Stimulated activated CD8-positive, alpha-beta memory T cell treated with anti-CD3 and anti-CD28 coated beads, Interleukin-4, amount 100 ng/mL, for 4 hours (primary cell): ENCODE measurements at places on chromosomes 11 and 22.

DNA sequence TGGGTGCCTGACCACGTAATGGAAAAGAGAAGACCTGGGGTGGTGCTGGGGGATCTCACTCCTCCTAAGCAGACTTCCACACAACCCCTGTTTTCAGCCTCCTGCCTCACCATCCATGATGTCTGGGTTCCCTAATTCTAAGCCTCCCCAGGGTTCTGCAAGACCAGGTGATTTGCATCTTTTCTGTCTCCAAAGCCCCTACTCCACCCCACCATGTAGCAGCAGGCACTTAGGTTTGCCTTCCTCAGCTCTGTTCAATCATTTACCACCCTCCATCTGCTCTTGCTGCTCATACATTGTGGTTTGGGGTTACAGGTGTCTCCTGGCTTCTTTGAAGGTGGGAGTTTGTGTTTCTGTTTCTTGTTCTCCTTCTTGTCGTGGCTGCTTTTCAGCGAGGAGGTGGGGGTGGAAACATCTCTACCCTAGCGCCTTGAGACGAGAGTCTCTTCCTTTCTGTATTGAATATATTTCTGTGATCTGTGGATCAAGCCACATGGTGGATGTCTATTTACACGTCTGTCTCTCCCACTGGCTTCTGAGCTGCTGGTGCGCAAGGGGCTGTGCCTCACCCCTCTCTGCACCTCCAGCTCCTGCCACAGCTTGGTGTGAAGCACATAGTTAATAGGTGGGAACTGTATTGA lies 6.6 kb upstream of the SSTR3 start:
- DNase-seq: no peak

DNA sequence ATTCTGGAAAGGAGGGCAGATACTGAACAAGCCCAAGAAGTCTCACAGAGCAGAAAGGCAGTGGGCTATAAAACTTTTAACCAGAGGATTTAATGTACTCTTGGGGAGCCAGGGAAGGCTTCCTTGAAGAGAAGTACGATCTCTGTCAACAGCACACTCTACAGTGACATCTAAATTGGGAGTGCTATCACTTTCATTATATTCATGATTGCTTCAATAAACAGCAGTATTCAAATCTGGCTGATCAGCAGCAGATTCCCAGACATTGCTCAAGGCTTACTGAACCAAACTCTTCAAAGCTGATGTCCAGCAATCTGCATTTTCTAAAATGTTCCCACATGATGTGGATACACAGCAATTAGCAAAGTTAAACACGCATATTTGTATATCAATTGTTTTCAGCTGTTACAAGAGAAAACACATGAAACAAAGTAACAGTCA lies 44.2 kb downstream of the SYTL2 start:
- DNase-seq: no peak

DNA sequence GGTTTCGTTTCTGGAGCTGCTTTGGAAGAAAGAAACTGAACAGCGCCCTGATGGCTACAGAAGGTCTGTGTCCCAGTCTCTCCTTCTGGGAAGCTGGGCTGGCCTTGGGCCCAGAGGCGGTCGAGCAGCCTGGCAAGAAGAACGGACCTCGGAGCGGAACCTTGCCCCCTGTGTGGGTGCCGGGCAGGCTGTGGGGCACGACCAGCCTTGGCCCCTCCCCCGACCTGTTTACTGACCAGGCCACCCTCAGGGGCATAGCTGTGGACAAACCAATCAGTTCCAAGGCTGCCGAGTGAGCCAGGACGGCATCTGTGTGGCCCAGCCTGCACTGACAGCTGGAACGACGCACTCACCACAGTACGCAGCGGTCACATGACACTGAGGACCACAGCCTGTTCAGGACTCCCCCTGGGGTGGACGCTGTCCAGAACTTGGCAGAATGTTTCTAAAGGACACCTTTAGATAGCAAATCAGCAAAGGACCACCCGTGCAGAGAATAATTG lies 7.2 kb downstream of the PIM3 start:
- DNase-seq: no peak

DNA sequence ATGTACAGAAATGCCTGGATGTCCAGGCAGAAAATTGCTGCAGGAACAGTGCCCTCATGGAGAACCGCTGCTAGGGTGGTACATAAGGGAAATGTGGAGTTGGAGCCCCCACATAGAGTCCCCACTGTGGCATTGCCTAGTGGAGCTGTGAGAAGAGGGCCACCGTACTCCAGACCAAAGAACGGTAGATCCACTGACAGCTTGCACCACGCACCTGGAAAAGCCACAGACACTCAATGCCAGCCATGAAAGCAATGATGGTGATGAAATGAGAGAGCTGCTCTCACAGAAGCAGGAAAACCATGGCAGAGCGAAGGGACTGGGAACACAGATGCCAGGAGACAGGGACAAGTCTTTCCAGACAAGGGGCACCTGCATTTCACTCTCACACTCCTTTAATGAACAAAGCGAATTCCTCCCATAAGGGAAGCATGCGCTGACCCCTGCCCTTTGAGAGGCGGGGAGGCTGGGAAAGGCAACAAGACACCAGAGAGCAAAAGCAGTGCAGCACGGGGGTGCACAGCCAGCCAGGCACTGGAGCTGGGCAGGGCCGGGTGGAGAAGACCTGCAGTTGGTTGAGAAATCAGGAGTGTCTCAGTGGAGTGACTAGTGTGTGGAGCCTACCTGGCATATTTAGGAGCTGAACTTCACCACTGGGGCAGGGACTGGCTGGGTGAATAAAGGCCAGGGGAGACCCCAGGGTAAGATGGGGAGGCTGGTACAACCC lies 1025.2 kb downstream of the TBC1D22A start:
- no peak for DNase-seq

DNA sequence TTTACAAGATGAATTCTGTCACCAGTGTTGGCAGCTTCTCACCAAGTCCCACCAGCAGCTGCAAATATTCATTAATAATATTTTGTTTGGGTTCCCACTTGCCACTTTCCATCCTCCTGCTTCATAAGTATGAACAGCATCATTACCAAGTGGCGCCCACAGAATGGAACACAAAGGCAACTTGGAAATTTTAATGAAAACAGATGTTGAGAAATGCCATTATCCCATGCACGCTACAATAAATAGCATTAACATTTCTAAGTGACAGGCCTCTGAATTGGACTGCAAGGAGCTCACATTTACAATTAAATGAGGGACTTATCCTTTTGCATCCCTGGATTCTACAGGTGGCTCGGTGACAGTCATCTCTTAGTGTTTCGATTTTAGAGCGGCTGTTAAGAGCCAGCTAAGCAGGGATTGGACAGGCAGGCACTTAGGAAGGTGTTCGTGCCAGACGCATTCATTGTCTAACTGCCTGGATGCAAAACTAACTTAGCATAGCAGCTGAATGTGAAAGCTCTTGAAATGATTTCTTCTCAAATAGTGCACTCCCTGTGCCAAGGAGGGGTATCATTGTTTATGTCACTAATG lies 170.3 kb downstream of the KIRREL3 start:
- no peak for DNase-seq

GRCh38 chr11:33536178-33536577 lies 164.4 kb downstream of the C11orf91 start:
- DNase-seq: no peak

- no peak for DNase-seq
These were observed 33.1 kb downstream of the PHLDB1 start for GRCh38 chr11:118640332-118641154.

DNA sequence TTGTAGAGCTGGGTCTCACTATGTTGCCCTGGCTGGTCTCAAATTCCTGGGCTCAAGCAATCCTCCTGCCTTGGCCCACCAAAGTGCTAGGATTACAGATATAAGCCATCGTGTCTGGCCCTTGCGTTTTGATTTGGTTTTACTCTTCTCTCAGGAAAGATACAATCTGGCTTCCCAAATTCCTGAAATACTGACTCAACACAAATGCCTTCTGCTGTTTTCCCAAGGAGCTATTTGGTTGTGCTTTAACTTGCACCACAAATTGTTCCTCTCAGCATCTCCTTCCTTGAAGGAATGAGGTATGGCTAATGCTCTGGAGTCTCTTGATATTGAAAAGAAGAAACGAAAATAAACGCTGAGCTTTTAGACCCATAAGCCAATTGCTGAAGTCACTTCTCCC lies 110.0 kb upstream of the PAX6 start:
- DNase-seq: no peak

- no peak for DNase-seq
These were observed 583 bp downstream of the FGF4 start for GRCh38 chr11:69774354-69775162.

GRCh38 chr22:49163960-49164690 lies 663.5 kb downstream of the BRD1 start:
- no peak for DNase-seq

DNA sequence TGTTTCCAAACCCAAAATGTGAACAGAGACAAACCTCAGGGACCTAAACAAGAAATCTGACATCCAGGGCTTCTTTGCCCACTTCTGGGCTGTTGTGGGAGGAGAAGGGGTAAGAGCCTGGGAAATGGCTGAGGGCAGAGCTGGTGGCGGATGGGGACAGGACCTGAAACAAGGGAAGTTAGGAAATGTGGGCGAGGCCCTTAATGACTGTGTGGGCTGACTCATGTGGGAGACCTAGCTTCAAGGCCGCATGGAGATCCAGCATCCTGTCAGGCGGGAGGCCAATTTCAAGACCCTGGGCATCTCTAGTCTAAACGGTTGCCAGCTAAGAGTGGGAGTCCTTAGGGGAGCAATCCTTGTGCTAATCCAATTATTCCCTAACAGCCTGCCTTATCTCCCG lies 2.1 kb upstream of the OAF start:
- no peak for DNase-seq

DNA sequence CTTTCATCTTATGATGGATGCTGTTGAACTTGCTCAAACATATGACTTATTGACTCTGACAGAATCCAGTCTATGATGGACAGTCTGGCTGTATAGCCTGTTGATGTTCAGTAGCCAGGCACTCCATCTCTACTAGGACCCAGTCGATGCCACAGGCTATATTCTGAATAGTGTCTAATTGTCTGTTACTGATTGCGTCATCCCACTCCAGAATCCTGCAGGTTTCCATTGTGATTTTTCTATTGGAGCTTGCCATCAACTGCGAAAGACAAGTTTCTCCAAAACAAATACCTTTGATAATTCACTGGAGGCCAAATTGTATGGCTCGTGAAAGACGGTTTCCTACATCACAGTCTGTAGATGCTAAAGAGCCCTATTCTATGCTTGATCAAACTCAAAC lies 481.7 kb upstream of the CHORDC1 start:
- no peak for DNase-seq

GRCh38 chr11:99505316-99505715 lies 484.6 kb downstream of the CNTN5 start:
- no peak for DNase-seq

- DNase-seq: no peak
These were observed 102.1 kb upstream of the LDLRAD3 start for GRCh38 chr11:35841733-35842132.

- no peak for DNase-seq
These were observed 13.9 kb upstream of the CDC42EP2 start for GRCh38 chr11:65300621-65301275.

DNA sequence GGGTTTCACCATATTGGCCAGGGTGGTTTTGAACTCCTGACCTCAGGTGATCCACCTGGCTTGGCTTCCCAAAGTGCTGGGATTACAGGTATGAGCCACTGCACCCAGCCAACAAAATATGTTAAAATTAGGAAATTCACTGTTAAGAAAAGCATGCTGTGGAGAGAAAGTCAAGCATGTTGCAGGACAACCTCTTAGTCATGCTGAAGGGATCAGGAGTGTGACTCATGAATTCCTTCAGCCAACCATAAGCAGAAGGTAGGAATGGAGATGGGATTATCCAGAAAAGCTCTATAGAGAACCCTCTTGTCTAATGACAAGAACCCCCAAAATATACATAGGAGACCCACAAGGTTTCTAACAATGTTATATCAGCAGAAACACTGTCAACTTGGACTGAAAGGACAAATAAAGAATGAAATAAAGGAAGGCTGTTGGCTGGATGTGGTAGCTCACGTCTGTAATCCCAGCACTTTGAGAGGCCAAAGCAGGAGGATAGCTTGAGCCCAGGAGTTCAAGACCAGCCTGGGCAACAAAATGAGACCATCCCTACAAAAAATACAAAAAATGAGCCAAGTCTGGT lies 16.0 kb downstream of the MRTFA start:
- DNase-seq: no peak

- no peak for DNase-seq
These were observed 129.9 kb downstream of the KCNC1 start for GRCh38 chr11:17864478-17864941.

GRCh38 chr22:44628835-44629234 lies 73.2 kb upstream of the PRR5 start:
- DNase-seq: no peak

GRCh38 chr22:41799486-41800347 lies 762 bp upstream of the CCDC134 start:
- no peak for DNase-seq

DNA sequence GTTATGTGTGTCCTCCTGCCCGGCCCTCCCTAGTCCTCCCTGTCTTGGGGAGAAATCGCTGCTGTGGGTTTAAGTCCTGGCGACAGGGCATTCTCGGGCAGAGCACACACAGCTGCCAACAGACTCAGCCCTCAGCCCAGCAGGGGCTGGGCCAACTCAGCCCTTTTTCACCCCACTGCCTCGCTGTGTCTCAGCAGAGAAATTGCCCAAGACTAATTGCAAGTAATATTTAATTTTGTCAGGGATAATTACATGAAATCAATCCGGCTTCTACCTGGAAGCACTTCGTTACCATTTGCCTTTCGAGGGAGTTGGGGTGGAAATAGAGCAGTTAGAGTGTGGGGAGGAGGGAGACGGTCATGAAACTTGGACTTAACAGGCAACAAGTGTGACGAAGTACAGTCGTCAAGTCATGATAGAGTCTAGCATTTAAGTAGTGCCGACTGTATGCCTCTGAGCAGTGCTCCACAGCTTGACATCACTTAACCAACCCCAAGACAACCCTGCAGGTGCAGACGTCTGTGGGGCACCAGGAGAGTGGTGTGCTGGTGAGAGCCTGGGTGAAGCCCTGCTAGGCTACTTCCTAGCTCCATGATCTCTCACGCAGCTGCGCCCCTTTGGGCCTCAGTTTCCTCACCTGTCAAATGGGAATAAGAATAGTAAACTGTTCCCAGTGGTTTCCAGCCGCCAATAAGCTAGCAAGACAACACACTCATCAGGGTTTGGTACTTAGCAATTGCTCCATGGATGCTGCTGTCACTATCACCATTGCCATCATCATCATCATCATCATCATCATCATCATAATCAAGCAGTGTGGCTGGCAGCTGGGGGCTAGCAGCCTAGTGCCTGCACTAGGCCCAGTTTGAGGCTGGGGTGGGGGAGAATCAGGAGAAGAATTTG lies 29.2 kb downstream of the MN1 start:
- no peak for DNase-seq

- DNase-seq: no peak
These were observed 103.4 kb upstream of the OLFML1 start for GRCh38 chr11:7381937-7382336.

GRCh38 chr11:78975081-78975480 lies 400.4 kb upstream of the NARS2 start:
- no peak for DNase-seq

DNA sequence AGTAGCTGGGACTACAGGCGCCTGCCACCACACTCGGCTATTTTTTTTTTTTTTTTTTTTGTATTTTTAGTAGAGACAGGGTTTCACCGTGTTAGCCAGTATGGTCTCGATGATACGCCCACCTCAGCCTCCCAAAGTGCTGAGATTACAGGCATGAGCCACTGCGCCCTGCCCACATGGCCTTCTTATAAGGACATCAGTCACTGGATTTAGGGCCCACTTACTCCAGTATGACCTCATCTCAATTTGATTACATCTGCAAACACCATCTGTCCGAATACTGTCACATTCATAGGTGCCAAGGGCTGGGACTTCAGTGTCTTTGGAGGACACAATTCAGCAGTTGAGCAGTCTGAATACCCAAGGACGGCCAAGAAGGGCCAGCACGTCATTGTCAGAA lies 8.2 kb upstream of the PRR5 start:
- DNase-seq: no peak
